ENCODE measurements at places on chromosomes 1 and 21.

DNA sequence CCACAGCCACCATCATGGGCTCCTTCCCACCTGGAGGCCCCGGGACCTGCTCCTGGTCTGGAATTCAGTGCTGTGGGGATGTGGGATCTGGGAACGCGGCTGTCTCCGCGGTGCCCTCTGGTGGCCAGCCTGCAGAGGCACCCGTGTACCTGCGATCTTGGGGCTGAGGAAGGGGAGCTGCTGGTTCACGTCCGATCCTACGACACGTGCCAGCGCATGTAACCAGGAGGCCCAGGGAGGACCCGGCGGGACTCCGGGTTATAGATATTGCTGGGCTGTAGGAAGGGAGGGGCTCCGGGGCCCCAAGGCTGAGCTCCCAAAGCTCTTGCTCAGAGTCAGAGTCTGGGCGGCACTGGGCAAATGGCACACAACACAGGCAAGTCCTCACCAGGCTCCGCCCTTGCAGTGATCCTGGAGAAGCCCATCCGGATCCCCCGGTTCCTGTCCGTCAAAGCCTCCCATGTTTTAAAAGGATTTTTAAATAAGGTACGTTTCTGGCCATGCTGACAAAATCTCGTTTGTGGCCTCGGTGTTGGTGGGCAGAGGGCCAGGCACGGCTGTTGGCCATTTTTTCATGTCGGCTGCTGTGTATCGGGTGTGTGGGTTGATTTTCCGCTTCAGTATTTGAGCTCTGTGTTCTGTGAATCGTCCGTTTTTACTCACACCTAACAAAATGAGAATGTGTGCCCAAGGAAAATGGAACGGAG, 20.1 kb downstream of the FAAP20 start:
- DNase-seq, result peak; percentile 24

DNA sequence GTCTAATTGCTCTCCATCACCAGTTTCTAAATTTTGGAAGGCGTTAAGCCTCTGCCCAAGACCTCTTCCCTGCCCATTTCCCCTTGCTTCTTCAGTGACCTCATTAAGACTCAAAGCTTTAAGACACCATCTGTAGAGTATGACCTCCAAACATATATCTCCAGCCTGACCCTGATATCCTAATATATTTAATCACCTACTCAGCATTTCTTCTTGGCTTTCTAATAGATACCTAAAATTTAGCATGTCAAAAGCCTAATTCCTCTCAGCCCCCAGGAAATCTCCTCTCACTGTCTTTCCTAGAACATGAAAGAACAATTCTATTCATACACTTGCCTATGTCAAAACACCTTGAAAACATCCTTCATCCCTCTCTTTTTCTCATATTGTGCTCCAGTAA, 235.5 kb upstream of the HOOK1 start:
- DNase-seq, result no peak

- DNase-seq, result no peak
These were observed 266.0 kb downstream of the GPR52 start for GRCh38 chr1:174713796-174714195.

DNA sequence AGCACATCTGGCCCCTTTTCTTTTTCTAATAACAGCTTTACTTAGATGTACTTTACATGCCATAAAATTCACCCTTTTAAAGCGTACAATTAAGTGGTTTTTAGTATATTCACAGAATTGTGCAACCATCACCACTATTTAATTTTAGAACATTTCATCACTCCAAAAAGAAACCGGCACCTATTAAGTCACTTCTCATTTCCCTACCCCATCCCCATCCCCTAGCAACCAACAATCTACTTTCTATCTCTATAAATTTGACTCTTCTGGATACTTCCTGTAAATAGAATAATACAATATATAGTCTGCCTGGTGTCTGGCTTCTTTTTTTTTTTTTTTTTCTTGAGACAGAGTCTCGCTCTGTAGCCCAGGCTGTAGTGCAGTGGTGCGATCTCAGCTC, 59.5 kb upstream of the ENAH start:
- no peak for DNase-seq

GRCh38 chr1:187121661-187122060, 292.9 kb downstream of the PLA2G4A start:
- no peak for DNase-seq

DNA sequence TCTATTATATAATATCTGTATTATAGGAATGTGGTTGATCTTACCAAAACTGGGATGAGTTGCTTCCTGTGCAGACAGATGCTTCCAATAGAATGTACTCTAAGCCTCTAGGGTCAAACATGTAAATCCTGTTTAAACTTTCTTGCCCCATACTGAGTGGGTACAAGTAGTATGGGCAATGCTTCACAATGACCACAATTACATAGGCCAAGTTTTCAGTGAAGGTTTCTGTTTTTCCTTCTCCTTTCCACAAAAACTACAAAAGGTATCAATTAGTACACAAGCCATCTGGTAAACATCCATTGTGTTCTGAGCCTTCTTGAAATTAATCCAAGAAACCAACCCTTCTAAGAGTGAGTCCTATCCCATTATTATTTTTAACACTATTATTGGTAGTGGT, 16.8 kb downstream of the OTUD7B start:
- no peak for DNase-seq

GRCh38 chr1:170707117-170707516, 43.2 kb downstream of the PRRX1 start:
- DNase-seq, result no peak

All from CD4-positive, alpha-beta T cell treated with Interleukin-6 at 100 ng/mL for 8 hours (primary cell).